ENCODE measurements at places on chromosomes 12 and 14.

GRCh38 chr12:113903381-113903863 is 62.7 kb downstream of the RBM19 start:
- no peak for DNase-seq

- DNase-seq = no peak
These were observed 4.3 kb upstream of the PAPLN start for GRCh38 chr14:73232984-73233383.

- DNase-seq = no peak
These were observed 215.0 kb upstream of the EEA1 start for GRCh38 chr12:93144109-93144508.

GRCh38 chr12:91335699-91336098 is 153.1 kb upstream of the DCN start:
- no peak for DNase-seq

DNA sequence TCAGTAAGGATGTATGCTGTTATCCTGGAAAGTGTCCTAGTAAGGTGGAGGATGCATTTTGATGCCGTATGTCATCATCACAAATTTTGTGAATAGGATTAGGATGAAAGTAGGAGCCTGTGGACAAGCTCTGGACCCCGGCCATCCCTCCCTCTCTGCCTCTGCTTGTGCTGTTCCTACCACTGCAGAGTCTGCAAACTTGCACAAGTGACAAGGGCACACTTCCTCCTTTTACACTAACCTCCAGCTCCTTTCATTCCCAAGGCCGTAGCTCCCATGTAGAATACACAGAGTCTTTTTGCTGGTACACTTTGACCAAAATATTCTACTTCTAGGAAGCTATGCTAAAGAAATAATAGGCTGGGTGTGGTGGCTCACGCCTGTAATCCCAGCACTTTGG is 13.3 kb upstream of the TMCC3 start:
- no peak for DNase-seq

DNA sequence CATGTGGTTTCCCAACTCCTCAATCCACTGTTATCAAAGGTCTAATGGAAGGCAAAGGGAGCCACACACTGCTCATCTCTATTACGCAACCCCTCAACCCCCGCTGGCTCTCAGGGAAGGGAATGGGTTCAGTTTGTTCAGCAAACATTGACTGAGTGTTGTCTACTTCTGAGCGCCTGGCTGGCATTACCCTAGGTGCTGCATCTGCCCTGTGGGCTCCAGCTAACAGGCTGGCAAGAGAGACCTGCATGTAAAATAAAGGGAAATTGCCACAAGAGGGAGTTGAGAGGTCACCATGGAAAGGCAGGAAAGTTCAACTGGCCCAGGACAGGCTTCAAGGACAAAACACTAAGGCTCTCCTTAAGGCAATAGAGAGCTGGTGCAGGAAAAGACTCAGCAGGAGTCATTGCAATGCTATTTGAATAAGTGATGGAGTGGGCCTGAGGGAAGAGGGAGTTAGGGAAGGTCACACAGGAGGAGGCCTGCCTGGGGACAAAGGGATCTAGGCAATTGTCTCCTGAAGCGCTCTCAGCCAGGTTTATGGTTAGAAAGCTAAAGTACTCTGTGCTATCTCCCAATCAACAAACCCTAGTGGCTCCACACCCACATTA is 5.5 kb upstream of the ZNF740 start:
- DNase-seq = no peak

GRCh38 chr12:57929092-57929830 is 12.1 kb upstream of the ATP23 start:
- no peak for DNase-seq

- DNase-seq = no peak
These were observed 187.7 kb downstream of the NTF3 start for GRCh38 chr12:5619628-5620027.

DNA sequence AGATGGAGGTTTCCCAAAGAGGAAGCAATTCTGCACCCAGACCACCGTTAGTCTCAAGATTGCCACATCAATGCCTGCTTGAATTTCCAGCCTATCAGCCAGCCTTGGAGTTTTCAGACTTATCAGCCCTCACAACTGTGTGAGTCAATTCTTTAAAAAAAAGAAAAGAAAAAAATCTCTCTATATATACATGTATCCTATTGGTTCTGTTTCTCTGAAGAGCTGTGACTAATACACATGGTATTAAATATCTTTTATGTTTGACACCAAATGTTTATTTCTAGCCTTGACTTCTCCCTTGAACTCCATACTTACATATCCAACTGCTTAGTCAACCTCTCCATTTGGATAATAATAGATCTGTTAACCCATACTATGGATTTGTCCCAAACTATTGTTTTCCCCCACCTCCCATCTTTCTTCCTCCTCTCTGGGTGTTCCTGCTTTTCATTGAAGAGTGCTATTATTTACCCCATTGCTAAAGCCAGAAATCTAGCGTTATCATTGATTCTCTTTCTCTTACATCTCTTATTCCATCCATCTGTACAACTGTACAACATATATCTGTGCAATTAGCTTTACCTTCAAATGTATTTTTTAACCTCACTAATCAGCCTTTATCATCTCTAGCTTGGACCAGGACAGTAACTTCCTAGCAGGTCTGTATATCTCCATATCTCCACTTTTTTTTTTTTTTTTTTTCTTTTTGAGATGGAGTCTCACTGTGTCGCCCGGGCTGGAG is 22.7 kb upstream of the EID3 start:
- DNase-seq = no peak

DNA sequence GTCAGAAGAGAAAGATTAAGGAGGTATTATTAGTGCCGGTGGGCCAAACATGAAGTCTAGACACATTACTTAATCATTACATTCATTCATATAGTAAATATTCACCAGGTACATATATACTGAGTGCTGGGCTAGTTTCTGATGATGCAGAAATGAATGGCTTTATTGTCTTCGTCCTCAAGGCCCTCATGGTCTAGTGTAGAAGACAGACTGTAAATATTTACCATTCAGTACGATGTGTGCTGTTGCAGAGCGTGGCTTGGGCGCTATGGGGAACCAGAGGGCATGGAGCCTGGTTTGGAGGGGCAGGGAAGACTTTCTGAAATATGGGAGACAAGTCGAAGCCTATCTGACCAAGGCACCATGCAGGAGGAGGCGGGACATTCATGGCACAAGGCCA is 37.0 kb upstream of the TCL1B start:
- no peak for DNase-seq

- no peak for DNase-seq
These were observed 71.3 kb downstream of the SUSD6 start for GRCh38 chr14:69682621-69683263.

DNA sequence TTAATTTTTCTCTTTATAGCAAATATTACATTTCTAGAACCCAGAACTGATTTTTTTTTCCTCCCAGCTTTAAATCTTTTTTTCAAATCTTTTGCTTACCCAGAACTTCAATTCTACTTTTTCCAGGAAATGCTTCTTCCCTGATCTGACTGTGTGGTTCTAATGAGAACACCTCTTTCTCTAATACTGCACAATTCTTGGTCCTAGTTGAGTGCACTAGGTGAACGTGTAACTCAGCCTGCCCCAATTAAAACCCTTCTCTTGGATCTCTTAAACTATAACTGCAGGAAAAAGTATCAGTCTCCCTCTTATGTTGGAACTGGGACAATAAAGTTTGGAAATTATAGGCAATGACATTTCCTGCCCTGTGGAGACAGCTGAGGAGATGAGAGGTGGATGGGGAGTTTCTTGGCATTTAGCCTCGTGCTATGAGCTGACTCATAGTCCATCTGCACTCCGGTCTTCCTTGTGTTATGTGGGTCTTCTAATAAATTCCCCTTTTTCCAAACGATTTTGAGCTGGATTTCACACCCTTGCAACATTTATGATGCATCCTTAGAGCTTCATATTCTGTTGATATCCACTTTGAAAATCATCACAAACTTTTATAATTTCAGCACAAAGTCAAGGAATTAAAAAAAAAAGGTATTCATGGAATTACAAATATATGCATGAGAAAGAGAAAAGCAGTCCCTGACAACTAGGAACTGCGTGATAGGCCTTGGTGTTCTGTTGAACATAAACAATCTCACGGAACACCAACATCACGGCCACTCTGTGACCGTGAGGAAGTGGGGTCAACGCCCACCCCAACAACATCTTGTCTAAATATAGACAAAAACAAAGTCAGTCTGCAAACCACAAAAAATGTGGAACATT is 52.4 kb downstream of the BRMS1L start:
- DNase-seq = no peak

GRCh38 chr12:126784328-126784921 is 1482.5 kb upstream of the TMEM132C start:
- DNase-seq = peak; percentile 8

- no peak for DNase-seq
These were observed 4.9 kb upstream of the TCP11L2 start for GRCh38 chr12:106297681-106298080.

- DNase-seq = peak; percentile 81
These were observed 661.7 kb downstream of the VRK1 start for GRCh38 chr14:97458661-97459579.

DNA sequence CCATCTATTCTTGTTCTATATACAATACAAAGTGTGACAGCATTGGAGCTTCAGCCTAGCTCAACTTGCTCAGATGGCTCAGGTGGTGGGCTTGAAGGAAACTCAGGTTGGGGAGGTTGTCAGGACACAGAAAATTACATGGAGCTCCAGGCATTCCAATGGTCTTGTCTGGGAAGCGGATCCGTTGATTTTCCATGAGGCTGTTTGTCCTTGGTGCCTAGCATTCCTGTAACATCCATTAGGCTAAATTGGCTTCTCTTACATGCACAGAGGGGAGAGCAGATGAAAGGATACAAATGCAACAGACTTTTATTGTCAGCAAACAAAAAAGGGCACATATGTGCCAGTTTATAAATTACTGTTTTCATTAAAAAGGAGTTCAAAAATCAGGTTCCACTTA is 75.5 kb upstream of the OTX2 start:
- no peak for DNase-seq

DNA sequence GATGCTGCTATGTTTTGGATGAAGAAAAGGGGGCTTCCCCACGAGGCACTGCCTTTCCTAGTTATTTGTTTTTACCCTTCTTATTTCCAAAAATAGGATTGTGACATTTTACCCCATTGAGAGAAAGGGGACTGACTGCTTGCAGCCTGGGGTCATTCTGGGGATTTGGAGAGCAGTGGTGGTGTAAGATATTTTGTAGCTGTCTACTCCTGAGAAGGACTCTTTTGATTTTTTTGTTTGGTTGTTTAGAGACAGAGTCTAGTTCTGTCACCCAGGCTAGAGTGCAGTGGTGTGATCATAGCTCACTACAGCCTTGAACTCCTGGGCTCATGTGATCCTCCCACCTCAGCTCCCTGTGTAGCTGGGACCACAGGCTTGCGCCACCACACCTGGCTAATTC is 78.9 kb downstream of the FOXN4 start:
- no peak for DNase-seq

GRCh38 chr14:54703082-54703481 is 136.2 kb downstream of the SAMD4A start:
- no peak for DNase-seq

GRCh38 chr14:84087986-84088531 is 1441.9 kb upstream of the FLRT2 start:
- no peak for DNase-seq

DNA sequence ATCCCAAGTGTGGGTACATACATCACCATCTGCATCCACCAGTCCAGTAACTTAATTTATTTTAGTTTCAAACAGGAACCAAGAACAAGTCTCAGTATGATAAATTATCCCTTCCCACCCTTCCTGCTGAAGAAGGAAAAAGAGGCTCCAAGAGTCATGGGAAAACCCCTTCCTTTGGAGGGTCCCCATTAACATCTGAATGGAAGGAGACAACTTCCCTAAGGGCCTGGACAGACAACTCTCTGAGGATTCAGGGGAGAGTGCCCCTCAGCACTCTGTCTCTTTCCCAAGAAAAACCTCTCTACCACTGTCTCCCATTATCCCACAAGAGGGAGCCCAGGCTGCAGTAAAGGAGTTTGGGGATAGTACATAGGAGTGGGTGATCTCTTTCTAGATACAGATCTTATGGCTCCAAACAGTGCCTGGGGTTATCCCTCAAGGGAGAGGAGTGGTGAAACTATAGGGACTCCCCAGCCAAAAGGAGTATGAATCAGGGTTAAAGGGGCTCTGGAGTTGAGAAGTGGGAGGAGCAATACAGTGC is 6.2 kb downstream of the WNT10B start:
- no peak for DNase-seq

DNA sequence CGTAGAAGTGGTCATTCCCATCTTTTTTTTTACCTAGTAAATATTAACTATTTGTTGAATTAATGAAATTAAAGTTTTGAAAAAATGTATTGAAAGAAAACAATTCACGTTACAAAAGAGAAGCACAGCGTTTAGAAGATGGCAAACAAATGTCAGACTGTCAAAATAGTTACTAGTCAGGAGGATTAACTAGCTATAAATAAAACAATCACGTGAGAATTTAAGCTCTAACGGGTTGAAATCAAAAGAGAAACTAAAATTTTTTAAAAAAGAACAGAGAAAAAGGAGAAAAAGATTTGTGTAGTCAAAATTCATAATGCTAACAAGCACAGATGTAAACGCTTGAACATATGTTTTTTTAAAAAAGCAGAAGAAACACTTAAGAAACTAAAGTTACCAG is 26.4 kb downstream of the DDHD1 start:
- no peak for DNase-seq

GRCh38 chr12:76441016-76441415 is 92.8 kb upstream of the BBS10 start:
- no peak for DNase-seq

GRCh38 chr12:2970744-2971143 is 11.5 kb downstream of the TEAD4 start:
- DNase-seq = no peak

DNA sequence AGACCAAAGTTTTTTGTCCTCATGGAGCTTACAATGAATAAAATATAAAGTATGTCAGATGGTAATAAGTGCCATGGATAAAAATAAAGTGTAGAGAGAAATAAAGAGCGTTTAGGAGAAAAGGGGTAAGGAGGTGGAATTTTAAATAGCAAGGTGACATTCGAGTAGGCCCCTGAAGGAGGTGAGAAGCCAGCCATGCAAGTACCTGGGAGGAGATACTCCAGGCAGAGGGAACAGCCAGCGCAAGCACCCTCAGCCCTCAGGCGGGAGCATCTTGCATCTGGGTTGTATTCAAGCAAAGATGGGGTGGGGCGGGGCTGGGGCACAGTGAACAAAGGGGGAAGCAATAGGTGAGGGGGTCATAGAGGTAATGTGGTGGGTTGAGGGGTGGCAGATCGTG is 4.3 kb downstream of the TBC1D30 start:
- DNase-seq = no peak

DNA sequence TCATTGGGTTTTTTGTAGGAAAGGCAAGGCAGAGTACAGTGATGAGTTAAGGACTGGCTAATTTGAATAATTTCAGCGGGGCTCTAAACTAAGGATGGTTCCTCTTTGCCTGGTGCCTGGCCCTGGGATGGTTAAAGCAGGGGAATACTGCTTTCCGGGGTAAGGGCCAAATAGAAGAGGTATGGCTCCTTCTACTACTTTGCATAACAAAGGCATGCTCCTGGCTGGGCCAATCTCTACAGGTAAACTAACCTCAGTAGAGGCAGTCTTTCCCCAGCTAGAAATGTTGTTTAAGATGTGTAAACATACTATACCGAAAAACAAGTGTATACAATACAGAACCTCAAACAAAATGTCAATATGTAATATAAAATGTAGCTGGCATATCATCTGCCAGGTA is 1239.0 kb downstream of the SLC16A7 start:
- DNase-seq = no peak
